ENCODE measurements at places on chromosomes 1 and 21. TPM values are rescaled to one million over a fixed set of nuclear protein-coding genes. Genes with fewer than 3 reads are reported as not detected.
A peak's percentile ranks its signal among the peaks of the same experiment; 100 is the strongest.

Gene PYHIN1
- 2.6 TPM for total RNA-seq

Gene FMO5
- total RNA-seq: 95.9 TPM

Gene TRAF3IP3
- 12.4 TPM for total RNA-seq

DNA sequence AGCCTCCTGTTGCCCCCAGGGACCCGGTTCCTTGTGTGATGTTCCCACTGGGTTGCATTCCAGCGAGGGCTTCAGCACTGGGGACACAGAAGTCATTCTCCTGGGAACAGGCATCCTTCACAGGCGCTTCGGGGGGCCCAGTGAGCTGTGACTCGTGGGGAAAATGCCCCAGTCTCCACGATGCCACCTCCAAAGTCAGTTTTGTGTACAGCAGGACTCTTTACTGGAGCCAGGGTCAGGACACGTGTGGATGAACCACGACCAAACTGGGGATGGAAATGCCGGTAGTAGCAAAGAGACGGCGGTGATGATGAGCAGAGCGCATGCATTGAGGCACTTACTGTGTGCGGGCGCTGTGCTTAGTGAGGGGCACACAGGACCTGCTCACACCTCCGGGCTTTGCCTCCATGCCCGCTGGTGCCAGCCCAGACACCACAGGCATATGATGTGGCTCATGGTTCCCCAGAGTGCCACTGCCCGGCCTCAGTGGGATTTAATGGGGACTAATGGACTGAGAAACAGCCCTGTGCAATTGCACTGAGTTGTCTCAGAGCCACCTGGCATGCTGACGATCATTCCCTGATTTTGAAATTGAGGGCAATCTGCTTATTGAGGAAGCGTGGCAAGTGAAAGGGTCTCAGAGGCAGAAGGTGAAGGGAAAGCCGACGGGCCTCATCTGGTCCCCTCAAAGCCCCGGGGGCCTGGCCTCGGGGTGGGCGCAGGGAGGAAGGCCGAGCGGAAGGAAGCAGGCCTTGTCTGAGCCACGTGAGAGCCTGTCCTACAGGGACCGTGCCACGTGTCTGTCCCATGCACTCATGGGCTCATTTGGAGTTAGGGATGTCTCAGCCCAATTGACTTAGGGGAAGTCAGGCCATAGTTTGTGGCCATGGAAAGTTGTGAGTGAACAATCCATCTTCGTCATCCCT lies 91.4 kb downstream of the PDE9A start:
- H3K27ac ChIP-seq: no peak overlapping the region
- no peaks in the 10 kb centered on the region for H3K36me3 ChIP-seq
- no peaks in the 10 kb centered on the region for H3K27me3 ChIP-seq
- peak; percentile 54 for DNase-seq

DNA sequence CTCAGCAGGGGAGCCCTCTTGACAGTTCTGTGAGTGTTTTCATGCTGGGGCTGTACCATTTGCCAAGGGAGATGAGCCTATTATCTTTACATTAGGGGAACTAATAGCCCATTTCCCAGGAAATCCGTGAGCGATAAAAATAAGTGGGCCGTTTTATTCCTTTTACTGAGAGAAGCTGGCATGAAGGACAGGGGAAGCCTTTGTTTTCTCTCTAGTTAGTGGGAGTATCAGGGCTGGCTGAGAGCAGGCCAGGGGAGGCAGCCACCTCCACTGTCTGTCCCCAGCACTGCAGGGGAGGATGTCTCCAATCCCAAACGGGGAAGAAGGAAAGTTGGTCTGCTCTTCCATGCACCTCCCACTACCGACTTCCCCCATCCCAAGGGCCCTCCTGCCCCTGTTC lies 2.5 kb downstream of the UBL4B start:
- H3K27ac ChIP-seq: no peak overlapping the region
- H3K4me1 ChIP-seq: no peaks in the 10 kb centered on the region
- H3K27me3 ChIP-seq: peaks cover 14% of the 10 kb centered on the region
- H3K36me3 ChIP-seq: no peaks in the 10 kb centered on the region
- H3K4me3 ChIP-seq: no peak overlapping the region
- no peak for DNase-seq

DNA sequence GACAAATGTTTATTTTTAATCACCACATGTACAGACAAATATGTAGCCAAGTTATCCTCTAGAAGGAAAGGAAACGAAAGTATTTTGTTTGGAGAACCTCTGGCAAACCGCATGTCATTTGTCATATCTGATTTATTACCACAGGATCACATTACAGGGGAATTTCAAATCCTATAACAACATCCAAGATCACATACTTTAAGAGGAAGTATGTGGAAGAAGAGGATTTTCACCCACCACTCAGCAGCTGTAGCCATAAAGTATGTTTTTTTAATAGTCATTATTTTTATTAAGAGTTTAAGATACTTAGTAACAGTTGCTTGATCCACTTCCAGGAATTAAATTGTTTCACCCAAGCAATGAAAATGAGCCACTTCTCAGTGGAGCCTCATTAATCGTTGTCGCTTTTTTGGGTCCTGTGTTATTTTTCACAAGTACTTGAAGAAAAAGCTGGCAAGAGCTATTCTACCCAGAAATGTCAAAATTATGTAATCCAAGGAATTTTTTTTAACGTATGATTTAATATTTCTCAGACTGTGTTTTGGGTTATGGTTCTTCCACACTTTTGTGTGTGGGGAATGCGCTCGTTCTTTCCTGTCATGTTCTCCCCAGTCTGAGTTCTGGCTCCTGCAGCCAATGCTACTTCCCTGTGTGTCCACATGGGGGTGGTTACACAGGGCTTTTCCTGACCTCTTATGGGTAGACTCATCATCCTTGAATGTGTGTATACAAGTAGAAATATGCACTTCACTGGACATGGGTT lies 6.9 kb downstream of the SERTAD4 start:
- H3K36me3 ChIP-seq: no peaks in the 10 kb centered on the region
- no peaks in the 10 kb centered on the region for H3K27me3 ChIP-seq
- peaks cover 21% of the 10 kb centered on the region for H3K4me1 ChIP-seq
- H3K4me3 ChIP-seq: no peak overlapping the region
- DNase-seq: no peak
- H3K27ac ChIP-seq: no peak overlapping the region

GRCh38 chr1:1061682-1062345 lies 12.3 kb downstream of the RNF223 start:
- no peak overlapping the region for H3K27ac ChIP-seq
- no peak overlapping the region for H3K4me3 ChIP-seq
- H3K27me3 ChIP-seq: peaks cover 43% of the 10 kb centered on the region
- H3K4me1 ChIP-seq: peaks cover 23% of the 10 kb centered on the region

DNA sequence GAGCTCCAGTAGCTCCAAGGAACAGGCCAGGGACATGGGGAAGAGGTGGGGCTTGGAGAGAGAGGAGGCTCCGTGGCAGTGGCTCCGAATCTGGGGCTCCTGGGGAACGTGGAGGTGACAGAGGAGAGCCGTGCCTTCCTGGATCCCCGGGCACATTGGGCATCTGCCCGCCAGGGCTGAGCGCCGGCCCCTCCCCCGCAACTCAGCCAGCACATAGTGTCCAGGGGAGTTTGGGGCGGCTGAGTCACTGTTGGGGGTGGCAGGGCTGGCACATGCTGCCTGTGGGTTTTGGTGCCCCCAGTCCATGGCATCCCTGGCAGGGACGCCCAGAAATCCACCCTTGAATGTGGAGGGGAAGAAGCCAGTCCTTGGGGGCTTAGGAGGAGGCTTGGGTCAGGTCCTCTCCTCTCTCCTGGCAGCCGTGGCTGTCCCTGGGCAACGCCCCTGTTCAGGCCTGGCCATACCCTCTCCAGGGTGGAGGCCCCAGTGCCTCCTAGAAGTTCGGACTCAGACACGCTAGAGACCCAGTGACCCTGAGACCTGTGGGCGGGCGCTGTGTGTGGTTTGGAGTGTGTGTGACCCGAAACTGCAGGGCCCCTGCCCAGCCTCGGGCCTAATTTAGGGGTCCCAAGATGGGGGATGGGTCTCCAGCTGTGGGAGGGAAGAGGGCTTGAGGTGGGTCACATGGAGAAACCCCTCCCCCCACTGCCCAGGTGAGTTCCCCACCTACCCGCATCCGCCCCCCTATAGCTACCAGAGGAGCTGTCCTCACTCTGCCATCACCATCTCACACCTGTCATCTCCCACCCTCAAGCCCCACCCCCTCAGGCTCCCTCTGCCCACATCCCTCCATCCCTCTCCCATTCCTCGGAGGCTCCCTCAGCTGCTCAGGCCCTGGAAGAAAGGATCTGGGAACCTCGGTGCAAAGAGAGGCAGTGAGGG lies 1.6 kb downstream of the HSPB7 start:
- peaks cover 32% of the 10 kb centered on the region for H3K4me1 ChIP-seq
- H3K27me3 ChIP-seq: no peaks in the 10 kb centered on the region
- H3K27ac ChIP-seq: no peak overlapping the region
- H3K36me3 ChIP-seq: no peaks in the 10 kb centered on the region
- no peak overlapping the region for H3K4me3 ChIP-seq
- DNase-seq: no peak

GRCh38 chr1:92822879-92823278 lies 9.0 kb upstream of the RPL5 start:
- no peaks in the 10 kb centered on the region for H3K4me1 ChIP-seq
- no peak overlapping the region for H3K4me3 ChIP-seq
- DNase-seq: no peak
- no peaks in the 10 kb centered on the region for H3K27me3 ChIP-seq
- H3K27ac ChIP-seq: no peak overlapping the region

DNA sequence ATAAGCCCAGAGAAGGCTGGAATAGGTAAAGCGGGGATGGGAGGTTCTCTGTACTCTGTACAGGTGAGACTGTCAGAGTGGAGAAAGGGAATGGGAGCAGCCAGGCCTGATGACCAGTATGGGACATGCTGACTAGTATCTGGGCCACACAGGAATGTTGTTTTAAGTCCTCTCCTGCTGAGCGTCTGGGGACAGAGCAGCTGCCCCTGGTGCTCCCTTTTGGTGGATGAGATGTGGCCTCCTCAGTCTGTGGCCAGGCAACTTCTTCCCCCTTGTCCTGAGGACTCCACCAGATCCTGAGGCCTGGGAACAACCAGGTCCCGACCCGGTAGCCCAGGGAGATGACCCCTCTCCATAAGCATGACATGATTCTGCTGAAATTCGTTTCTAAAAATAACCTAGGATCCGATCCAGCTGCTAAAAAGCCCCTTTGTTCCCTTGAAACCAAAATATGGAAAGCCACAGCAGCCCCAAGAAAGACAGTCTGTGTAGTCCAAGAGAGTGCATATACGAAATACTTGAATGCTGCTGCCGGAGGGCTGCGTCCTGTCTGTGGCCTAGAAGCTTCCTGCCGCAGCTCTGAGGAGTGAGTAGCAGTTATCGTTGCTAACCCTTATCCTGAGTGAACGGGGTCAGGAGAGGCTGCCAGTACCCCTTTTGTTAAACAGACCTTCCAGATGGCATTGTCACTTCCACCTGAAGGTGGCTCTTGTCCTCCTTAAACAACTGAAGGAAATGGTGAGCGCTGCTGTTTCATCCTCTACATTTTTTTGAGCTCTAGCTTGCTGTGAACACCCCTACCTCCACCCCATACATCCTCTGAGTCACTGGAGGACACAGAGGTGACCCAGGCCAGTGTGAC lies 47.1 kb downstream of the ATP2B4 start:
- H3K4me3 ChIP-seq: no peak overlapping the region
- no peak for DNase-seq
- peaks cover 57% of the 10 kb centered on the region for H3K4me1 ChIP-seq

DNA sequence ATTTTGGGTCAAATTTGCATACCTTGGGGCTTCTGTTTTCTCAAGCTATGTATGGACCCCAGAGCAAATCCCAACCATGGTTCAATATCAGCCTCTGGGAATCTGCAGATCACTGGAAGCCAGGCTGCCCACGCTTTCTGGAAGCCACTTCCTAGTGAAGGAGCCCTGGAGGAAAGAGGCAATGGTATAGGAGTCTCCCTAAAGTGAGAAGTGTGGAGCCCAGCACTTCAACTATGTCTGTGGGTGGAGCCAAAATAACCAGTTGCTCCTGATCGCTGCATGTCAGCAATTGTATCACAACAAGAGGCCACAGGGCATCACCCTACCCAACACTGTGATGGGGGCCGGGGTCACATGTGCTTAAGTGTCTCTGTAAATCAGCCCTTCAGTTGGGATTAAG lies 26.9 kb downstream of the ETS2 start:
- H3K27ac ChIP-seq: no peak overlapping the region
- H3K4me3 ChIP-seq: no peak overlapping the region
- H3K36me3 ChIP-seq: no peaks in the 10 kb centered on the region
- no peak for DNase-seq

- no peak overlapping the region for H3K27ac ChIP-seq
- H3K27me3 ChIP-seq: no peaks in the 10 kb centered on the region
- no peaks in the 10 kb centered on the region for H3K36me3 ChIP-seq
- H3K4me3 ChIP-seq: no peak overlapping the region
- no peak for DNase-seq
These were observed 107.7 kb upstream of the ERRFI1 start for GRCh38 chr1:8133657-8134430.

DNA sequence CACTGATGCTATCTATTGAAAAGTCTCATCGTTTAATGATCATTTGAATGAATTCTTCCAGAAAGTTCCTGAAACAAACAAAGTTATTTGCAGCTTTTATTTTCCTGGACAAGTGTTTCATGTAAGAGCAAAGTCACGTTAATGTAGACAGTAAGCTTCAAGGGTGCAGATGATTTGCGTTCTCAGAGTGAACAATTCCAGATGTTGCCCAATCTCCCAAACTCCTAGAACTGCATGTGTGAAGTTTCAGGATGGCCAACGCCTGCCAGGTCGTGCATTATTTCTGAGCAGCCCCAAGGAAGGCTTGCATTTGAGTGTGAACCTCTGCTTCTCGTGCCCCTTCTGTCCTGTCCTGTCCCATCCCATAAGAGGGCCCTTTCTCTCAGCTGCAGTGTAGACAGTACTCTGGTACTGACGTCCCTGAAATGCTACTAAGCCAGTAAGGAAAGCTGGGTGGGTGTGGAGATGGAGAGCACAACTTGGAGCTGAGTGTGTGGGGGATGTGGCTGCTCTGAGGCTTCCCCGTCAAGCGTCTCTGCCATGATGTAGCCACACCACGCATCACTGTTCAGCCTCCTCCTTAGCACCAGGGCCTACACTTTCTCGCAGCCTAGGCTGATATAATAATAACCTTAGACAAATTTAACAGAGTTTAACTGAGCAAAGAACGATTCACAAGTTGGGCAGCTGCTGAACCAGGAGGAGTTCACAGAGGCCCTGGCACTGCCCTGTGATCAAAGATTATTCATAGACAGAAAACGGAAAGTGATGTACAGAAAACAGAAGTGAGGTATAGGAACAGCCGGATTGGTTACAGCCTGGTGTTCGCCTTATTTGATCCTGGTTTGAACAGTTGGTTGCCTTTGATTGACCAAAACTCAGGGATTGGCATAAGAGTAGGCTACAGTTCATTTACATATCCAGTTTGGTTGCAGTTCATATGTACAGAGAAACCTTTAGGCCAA lies 50.4 kb downstream of the RHOU start:
- peaks cover 6% of the 10 kb centered on the region for H3K4me1 ChIP-seq
- H3K4me3 ChIP-seq: no peak overlapping the region
- DNase-seq: no peak
- H3K27me3 ChIP-seq: no peaks in the 10 kb centered on the region
- no peaks in the 10 kb centered on the region for H3K36me3 ChIP-seq

DNA sequence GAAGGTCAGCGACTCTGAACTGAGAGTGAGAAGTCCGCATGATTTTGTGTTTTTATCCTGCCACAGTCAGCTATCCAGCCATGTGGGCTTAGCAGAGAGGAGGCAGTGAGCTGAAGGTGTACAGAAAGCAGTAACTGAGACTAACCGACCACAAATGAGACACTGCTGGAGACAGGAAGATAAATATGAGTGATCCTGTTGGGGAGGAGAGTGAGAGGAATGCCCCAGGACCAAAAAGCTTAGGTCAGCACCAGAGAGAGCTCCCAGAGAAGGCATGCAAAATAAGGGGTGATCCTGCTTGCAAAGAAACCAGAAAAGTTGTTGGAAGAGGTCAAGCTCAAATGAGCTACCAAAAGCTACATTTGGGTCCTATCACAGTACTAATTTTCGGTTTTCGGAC lies 63.7 kb downstream of the HLCS start:
- H3K27ac ChIP-seq: no peak overlapping the region
- no peaks in the 10 kb centered on the region for H3K36me3 ChIP-seq
- H3K27me3 ChIP-seq: no peaks in the 10 kb centered on the region
- no peaks in the 10 kb centered on the region for H3K4me1 ChIP-seq
- no peak for DNase-seq
- no peak overlapping the region for H3K4me3 ChIP-seq

Measured in upper lobe of right lung (tissue), 1 donor.